ENCODE measurements at places on chromosomes 2 and 18.

GRCh38 chr18:41323044-41323443 is 632.0 kb upstream of the PIK3C3 start:
- no peak for DNase-seq

GRCh38 chr2:38230756-38231155 is 146.3 kb downstream of the ATL2 start:
- DNase-seq: no peak

GRCh38 chr2:60891180-60891579 is 9.8 kb downstream of the REL start:
- DNase-seq: no peak

- DNase-seq: no peak
These were observed 548.6 kb downstream of the LRP1B start for GRCh38 chr2:141582213-141582612.

- no peak for DNase-seq
These were observed 322.1 kb upstream of the THUMPD2 start for GRCh38 chr2:40101131-40101575.

All from pons (tissue), 1 donor.